Amygdala (tissue), 56 donors: ENCODE measurements at places on chromosomes 7 and 10.

- DNase-seq, result no peak
Measured at GRCh38 chr7:131624536-131624935, 68.1 kb upstream of the PODXL start.

DNA sequence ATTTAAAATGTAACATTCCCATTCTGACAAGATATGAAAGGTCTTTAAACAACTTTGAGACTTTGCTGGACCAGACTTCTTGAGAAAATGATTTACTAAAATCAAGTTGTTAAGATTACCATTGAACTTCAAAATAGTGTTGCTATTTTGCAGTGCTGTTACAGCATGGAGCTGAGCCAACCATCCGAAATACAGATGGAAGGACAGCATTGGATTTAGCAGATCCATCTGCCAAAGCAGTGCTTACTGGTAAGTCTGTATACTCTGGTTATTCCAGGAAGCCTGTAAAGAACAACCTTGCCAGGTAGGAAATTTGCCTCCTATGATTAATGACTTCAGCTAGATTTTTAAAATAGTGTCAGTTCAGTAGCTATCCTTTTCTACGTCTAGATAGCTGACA lies 18.8 kb downstream of the TNKS2 start:
- DNase-seq, result no peak

DNA sequence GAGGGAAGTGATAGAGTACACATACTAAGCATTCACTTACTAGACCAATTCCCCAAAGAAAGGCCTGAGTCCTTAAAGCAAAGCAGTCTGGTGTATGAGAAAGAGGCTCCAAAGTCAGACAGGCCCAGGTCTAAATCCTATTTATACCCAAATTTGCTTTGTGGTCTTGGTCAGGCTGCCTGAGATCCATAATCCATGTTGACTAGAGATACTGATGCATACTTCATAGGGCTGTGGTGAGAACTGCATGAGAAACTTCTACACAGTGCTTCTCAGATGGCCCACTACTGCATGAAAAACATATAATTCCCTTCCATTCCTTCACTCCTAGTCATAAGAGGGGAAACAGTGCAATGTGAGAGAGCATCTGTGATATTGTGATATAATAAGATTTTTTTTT lies 81.6 kb upstream of the SP4 start:
- no peak for DNase-seq

GRCh38 chr7:108407676-108408075 lies 48.6 kb downstream of the NRCAM start:
- no peak for DNase-seq

GRCh38 chr10:121983852-121984251 lies 5.1 kb upstream of the TACC2 start:
- no peak for DNase-seq
